ENCODE measurements at places on chromosomes 16 and 17.

DNA sequence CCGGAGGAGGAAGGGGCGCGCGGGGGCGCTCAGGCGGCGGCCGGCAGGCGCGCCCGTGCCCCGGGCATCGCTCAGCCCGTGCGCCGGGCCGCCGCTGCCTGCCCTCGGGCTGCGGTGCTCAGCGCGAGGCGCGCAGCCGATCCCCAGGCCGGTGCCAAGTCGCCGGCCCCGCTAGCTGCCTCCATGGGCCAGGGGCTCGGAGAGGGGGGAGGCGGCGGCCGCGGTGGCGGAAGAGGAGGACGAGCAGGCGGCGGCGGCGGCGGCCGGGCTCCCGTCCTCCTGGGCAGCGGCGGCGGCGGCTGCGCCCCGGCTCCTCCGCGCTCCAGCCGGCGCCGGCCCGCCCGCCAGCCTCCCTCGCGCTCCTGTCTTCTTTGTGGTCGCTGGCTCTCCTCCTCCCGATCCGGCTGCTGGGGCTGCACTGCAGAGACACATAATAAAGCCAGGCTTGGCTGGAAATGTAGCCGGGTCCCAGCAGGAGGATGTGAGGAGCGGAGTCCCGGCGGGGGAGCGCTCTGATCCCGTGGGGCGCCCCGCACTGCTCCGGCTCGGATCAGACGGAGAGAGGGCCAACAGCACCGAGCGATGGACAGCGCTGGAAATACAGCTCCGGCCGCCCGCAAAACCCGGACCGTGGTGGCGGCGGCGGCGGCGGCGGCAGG, 889 bp upstream of the ZNF423 start:
- DNase-seq, result no peak

GRCh38 chr16:28879841-28880588, 1.7 kb downstream of the ATP2A1 start:
- DNase-seq, result peak; percentile 77

DNA sequence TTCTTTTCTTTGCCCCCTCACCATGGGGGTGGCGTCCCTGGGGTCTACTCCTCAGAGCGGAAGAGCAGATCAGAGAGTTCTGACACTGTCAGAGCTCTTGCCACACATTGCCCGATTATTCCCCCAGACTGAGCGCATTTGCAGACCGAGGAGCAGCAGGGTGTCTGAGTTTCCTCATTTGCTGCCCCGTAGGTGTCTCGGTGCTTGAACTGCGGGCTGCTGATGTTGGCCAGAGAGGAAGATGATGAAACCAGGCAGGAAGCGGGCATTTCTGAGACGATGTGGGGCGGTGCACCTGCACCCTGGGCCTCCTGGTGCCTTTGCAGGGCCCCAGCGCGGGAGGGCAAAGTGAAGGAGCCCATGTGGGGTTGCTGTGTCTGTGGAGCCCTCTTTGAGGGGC, 55.2 kb downstream of the ARSG start:
- DNase-seq, result peak; percentile 30

- no peak for DNase-seq
Observed at GRCh38 chr16:49524947-49525315, 151.3 kb downstream of the C16orf78 start.

DNA sequence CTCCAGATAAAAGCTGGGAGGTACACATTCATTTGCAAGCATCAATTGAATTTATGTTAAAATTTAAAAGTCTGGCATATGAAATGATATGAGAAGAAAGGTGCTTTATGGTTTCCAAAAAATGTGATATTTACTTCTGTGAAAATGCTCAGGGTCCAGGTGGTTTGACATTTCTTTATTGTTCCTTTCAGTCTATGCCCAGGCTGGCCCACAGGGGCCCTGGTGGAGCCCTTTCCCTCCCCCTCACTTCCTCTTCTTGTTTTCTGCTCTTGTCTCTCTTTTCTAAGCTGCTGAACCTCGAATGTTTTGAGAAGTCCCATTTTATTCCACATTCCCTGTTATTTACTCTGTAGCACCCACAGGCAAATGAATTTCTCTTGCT, 127.8 kb downstream of the HS3ST3B1 start:
- DNase-seq, result no peak

DNA sequence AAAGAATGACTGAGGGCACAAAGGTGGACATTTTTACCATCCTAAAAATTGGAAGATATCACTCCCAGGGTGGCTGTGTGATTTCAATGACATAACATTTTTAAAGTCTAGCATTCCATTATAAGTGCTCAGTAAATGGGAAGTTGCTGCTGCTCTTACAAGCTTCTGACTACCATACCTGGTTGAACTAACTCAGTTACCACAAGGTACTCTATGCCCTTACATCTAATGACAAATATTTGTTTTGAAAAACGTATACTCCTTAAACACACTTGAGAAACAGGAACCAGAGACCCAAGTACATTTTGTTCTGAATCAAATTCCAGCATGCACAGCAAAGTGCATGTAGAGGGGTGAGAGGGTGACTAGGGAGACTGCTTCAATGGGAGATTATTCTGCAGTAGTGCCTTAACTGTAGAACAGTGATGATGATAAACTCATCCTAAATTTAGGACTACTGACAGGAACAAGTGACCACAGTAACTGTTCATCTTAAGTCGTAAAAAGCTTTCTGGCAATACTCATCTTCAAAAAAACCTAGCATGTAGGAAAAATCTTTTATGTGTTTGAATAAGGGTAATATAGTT, 83.5 kb downstream of the KANSL1 start:
- no peak for DNase-seq

- DNase-seq, result no peak
Observed at GRCh38 chr17:31388770-31389656, 2.5 kb upstream of the RAB11FIP4 start.

GRCh38 chr16:88480829-88481228, 27.7 kb downstream of the ZFPM1 start:
- no peak for DNase-seq

GRCh38 chr17:32958418-32958817, 30.5 kb downstream of the TMEM98 start:
- no peak for DNase-seq

- no peak for DNase-seq
Observed at GRCh38 chr16:61364990-61365389, 671.2 kb downstream of the CDH8 start.

- no peak for DNase-seq
Observed at GRCh38 chr17:80961541-80962330, 29.9 kb upstream of the CHMP6 start.
